GDM1 (cell line): ENCODE measurements at places on chromosomes 2 and 18.
A peak's percentile ranks its signal among the peaks of the same experiment; 100 is the strongest.

DNA sequence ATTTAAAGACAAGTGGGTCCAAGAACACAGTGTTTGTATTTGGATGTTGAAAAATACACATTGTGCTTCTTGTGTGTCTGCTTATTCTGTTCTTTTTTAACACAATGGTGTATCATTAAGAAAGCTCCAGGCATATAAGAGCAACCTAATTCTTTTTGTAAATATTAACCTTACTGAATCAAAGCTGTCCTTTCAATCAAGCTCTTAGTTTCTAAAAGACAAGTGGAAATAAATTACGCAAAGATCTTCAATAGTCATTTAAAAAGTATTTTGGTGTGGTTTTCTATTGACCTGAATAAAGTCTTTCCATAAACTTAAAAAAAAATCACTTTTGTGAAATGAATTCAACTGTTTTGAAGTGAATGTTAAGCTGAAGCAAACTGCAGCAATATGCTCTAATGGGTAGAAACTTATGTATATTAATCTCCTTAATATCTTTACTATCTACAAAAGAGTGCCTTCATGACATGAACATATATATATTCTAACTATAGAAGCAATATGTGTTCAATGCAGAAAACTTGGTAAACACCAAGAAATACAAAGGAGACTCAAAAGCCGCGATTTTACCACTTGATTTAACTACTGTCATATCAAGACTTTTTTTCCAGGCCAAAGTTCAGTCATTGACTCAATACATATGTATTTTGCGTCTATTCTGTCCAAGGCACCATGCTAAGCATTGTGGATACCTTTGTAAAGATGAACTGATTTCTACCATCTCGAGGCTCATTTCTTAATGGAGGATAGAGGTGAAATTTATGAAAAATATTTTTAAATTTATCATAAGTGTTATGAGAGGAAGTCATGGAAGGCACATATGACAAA is 97.7 kb downstream of the ARHGAP15 start:
- DNase-seq, result no peak

DNA sequence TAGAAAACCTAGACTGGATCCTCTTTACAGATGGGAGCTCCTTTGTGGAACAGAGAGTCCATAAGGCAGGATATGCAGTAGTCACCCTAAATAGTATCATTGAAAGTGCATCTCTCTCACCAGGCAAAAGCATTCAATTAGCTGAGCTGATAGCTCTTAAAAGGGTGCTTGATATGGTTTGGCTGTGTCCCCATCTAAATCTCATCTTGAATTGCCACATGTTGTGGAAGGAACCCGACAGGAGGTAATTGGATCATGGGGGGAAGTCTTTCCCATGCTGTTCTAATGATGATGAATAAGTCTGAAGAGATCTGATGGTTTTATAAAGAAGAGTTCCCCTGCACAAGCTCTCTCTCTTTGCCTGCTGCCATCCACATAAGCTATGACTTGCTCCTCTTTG is 96.2 kb upstream of the RMP24 start:
- DNase-seq, result no peak

- DNase-seq, result peak; percentile 38
Measured at GRCh38 chr2:180033993-180034894, 27.1 kb upstream of the CWC22 start.

GRCh38 chr2:175627405-175627804 is 374.7 kb downstream of the LNPK start:
- DNase-seq, result no peak

GRCh38 chr18:27244259-27244658 is 59.2 kb upstream of the CHST9 start:
- no peak for DNase-seq

DNA sequence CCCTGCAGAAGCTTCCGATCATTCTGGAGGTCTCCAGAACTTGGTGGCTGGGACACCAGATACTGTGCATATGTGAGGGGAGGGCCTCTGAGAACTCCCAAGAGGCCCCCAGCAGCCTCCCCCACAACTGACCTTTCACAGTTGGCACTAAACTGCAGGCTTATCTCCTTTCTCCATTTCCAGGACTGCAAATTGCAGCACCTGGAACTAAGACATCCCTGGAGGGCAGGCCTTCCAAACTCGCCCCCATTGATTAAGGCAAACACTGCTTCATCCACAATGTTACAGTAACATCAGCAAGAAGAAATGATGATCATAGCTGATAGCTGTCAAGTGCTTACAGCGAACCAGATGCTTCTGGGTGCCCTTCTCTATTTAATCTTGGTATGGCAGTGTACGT is 67.9 kb downstream of the TGOLN2 start:
- no peak for DNase-seq
